Suppressor macrophage treated with lipopolysaccharide for 1 hour (primary cell): ENCODE measurements at places on chromosomes 3 and 15.

- no peak for DNase-seq
These were observed 47.1 kb downstream of the SCAP start for GRCh38 chr3:47428662-47429061.

DNA sequence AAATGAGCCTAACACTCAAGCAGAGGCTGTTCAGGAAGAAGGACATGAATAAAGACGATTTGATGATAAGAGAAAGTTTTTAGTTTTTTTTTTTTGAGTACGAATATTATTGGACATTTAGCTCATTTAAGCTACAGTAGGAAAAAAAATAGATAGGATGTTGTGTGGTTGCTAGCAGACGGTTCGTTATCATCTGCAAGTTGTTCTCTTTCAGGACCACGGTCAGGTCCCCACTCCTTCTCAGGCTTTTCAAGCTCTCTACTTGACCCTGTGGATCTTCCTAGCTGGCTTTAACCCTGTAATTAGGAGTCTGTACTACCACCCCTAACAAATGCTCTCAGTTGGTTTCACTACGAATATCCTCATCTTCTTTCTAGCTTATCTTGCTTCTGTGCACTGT is 1.1 kb downstream of the KCNH8 start:
- DNase-seq, result peak; percentile 65

DNA sequence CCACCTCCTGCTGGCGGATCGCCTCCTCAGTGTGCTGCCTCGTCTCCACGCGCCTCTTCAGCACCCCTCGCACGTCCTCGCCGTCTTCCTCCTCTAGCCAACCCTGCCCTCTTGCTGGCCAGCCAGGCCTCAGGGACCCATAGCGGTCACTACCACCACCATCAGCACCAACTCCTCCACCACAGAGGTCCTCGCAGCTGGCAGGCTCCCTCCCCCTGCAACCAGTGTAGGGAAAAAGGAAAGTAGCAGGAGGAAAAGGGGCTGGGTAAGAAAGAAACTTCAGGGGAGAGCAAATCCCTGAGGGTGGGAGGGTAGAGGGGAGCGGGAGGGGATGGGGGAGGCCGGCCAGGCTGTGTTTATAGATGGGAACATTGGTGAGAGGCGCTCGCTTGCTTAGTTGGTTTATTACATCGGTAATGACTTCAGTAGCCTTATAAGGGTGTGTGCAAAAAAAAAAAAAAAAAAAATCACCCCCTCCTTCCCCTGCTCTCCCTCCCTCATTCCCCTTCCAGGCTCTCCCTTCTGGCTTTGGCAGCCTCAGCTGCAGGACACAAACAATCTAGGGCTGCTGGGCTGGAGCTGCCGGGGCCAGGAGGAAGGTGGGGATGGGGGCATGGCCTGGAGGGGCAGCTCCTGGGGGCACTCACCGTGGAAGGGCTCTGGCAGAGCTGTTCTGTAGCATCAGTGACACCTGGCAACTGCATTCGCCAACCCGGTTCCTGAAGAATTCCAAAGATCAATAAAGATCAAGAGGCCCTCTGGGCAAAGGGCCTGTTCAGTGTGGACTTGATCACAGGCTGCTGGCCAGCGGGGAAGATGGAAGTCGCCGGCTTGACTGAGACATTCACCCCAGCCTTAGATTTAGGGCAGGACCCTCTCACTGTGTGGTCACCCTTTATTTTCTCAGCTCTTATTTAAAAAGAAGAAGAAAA is 116.2 kb upstream of the HACD2 start:
- DNase-seq, result no peak

GRCh38 chr3:167989999-167990398 is 105.7 kb downstream of the GOLIM4 start:
- DNase-seq, result no peak
